ENCODE measurements at places on chromosomes 2 and 18.

GRCh38 chr2:165793161-165793778 lies 777 bp downstream of the GALNT3 start:
- DNase-seq: no peak

DNA sequence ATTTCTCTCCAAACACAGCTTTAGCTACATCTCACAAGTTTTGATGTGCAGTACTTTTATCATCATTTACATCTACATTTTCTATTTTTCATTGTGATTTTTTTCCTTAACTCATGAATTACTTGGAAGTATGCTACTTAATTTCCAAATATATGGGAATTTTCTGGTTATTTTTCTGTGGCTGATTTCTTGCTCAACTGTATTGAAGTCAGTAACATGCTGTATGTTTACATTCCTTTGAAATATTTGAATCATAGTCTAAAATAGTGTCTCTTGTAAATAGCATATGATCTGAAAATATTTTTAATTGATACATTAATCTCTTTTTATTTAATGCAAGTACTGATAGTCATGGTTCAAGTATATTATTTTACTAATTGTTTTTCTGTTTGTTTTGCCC lies 26.0 kb upstream of the GALNT5 start:
- no peak for DNase-seq

GRCh38 chr18:48803951-48804855 lies 146.6 kb downstream of the SMAD7 start:
- no peak for DNase-seq

DNA sequence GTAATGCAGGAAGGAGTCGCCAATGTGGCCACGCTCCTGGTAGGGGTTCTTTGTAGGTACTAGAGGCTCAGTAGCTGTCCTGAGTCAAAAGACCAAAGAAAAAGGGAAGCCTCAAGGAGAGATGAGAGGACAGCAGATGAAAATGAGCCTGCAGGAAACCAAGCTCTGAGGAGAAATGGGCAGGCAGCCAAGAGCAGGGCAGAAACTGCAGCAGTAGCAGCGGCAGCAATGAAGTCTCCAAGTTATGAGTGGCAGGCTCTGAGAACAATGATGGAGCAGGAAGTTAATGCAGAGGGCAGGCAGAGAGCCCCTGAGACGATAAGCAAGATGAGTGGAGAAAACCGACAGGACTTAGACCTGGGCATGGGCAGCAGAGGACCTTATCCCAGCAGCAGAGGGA lies 48.2 kb upstream of the TMEM200C start:
- no peak for DNase-seq

GRCh38 chr2:31390324-31390723 lies 24.2 kb downstream of the XDH start:
- no peak for DNase-seq

- DNase-seq: no peak
These were observed 412.1 kb upstream of the CDH2 start for GRCh38 chr18:28588884-28589549.

- no peak for DNase-seq
These were observed 171.6 kb upstream of the PIEZO2 start for GRCh38 chr18:11320986-11321385.
